Kidney (tissue), 22 donors: ENCODE measurements at places on chromosomes 11 and 22.
A peak's percentile ranks its signal among the peaks of the same experiment; 100 is the strongest.

DNA sequence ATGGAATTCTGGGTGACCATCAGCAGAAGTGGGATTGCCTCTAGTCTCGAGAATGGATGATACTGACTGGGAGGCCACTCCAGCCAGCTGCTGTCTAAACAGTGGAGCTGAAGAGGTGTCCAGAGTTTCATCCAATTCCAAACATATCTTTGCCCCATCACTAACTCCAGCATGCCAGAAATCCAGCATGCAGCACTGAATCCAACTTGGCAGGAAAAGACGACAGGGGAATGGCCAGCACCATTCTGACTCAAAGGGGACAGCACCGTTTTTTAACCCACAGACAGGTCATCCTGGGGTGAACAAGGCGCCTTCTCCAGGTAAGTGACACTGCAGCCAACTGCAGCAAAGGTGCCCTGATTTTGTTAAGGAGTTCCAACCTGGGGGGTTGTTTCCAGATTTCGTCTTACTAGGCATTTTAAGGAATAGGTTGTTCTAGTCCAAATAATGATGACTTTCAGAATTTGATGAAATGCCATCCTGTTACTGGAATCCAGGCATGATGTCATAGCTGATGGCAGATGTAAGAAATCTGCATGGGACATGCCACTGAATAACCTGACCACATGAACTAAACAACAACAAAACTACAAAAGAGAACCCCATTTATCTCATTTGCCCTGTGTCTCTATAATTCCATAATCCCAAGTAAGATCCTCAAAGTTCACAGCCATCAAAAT lies 32.3 kb downstream of the FEZ1 start:
- no peak for DNase-seq

GRCh38 chr22:19085233-19085718 lies 36.9 kb downstream of the DGCR2 start:
- DNase-seq, result no peak

DNA sequence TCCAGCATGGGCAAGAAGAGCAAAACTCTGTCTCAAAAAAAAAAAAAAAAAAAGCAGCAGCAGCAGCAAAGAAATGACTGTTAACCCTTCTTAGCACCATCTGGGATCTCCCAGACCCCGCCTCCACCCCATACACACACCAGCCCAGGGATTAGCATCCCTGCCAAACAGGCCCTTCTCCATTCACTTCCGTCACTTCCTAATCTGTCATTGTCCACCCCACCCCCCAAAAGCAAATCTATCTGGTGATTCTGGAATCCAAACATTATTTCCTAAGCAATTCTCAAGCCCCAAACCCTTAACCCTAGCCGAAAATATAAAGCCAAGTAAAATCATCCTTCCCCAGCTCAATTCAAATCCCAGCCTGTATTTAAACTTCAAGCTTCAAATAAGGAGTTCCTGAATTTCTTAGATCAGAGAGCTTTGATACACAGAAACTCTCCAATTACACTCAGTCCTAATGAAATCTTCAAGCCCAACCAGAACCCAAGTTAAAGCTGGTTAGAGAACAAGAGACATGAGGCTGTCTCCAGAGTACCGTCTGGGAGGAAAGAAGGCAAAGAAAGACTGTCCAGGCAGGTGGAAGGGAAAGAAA lies 6.0 kb upstream of the AHNAK start:
- no peak for DNase-seq

GRCh38 chr11:1667906-1668305 lies 29.1 kb upstream of the KRTAP5-6 start:
- peak; percentile 85 for DNase-seq

- no peak for DNase-seq
These were observed 90.0 kb downstream of the AMOTL1 start for GRCh38 chr11:94858012-94858705.

DNA sequence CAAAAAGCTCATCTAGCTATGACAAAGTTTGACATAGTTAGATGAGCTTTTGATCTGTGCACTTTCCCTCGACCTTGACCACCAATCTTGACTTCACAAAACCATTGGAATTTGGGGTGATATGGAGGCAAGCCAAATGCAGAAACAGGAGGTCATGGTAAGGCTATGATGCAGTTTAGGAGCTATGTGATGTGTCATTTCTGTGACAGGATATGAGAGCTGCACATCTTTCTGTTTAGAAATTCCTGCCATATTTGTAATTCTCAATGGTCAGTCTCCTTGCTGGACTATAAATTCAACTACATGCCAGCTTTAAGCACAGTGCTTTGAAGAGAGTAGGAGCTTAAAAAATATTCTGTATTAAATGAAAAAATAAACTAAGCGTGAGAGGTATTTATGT lies 12.9 kb downstream of the OR51B6 start:
- no peak for DNase-seq

GRCh38 chr11:18599739-18600230 lies at the start of gene MISFA:
Gene MISFA (plus strand): TSS chr11:18599789. CDS start chr11:18599929, 140 bp downstream.
- DNase-seq, result no peak

DNA sequence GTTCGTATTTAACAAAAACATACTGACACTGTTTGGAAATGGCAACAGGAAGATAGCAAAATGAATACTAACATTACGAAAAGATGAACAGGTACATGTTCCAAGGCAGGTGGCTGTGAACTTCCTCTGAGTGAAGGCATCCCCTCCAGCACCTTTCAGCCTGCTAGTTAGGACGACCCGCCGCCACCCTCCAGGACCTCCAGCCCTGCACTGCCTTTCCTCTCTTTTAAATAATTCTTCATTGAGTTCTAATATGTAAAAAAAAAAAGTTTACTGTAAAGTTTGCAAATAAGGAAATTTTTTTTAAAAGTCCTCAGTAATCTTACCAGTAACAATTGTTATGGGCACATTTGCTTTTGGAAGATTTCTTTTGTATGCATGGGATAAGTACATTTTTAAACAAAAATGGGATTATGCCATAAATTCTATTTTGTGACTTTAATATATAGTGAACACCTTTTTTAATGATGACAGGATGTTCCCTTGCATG lies 6.0 kb downstream of the NEAT1 start:
- no peak for DNase-seq

DNA sequence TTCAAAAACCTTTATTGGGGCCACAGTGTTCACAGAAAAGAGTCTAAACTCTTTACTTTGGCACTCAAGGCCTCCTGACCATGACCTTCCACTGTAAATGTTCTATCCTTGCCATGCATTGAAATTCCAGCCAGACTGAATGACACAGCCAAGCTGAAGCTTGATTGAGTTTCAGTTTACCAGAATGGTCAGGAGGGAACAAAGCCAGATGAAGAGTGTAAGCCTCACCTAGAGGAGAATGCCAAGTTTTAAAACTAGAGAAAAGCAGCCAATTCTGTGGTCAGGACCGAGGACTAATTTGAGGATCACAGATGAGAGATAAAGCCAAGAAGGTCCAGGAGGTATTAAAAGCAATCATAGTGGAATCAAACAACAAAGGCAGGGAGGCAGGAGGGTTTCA lies 215.3 kb downstream of the KCNA4 start:
- DNase-seq, result no peak

DNA sequence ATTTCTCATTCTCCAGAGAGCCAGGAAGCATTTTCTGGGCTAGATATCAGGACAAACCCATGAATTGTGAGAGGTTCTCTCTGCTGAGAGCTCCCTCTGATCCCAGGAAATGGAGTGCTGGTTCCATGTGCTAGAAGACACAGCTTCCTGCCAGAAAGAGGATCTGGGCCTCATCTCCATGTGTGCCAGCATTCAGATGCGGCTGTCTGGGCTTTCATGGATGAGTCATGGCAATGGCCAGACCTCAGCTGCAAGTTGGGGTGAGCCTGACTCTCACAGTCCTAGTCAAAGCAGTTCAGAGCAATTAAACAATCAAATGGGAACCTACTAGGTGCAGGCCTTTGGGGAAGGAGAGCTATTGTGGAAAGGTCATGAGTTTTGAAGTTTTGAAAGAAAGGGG lies 82.3 kb upstream of the EED start:
- DNase-seq, result peak; percentile 66

DNA sequence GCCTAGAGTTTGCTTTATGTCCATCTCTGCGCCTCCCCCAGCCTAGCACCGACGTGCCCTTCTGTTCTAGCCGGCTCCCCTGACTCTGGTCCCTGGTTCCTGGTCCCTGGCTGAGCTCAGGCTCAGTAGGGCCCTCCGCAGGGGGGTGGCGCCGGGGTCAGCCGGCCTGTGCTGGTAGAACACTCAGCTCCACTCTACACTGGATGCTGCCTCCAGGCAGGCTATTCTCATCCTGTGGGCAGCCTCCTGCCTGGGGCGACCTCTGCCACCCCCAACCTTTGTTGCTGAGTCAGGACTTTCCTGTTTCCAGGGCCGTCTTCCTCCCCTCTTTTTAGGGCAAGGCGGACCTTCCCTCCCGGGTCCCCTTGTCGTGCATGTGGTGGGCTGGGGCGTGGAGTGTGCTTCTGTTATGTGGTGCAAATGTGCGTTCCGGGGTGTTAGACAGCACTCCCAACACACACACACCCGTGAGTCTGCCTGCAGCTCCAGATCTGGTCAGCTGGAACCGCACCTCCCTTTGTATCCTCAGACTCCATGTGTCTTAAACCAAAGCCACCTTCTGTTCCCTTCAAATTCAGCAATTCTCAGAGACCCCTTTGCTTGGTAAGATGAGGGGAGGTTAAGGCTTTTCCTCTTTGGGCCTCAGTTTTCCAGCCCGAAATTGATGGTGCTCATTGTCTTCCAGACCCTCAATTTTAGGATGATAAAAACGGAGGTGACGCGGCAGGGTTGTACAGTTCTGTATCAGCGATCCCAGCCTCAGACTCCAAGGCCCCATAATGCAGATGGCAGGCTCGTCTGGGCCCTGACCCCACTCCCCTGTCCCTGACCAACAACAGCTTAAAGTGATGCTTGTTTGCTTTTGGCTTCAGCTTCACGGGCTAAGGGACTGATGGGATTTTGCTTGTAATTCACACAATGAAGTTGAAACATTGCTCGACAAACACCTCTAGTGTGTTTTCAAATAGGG lies 1327.9 kb downstream of the BRD1 start:
- no peak for DNase-seq

GRCh38 chr11:11963842-11964773 lies 44.3 kb downstream of the DKK3 start:
- no peak for DNase-seq

DNA sequence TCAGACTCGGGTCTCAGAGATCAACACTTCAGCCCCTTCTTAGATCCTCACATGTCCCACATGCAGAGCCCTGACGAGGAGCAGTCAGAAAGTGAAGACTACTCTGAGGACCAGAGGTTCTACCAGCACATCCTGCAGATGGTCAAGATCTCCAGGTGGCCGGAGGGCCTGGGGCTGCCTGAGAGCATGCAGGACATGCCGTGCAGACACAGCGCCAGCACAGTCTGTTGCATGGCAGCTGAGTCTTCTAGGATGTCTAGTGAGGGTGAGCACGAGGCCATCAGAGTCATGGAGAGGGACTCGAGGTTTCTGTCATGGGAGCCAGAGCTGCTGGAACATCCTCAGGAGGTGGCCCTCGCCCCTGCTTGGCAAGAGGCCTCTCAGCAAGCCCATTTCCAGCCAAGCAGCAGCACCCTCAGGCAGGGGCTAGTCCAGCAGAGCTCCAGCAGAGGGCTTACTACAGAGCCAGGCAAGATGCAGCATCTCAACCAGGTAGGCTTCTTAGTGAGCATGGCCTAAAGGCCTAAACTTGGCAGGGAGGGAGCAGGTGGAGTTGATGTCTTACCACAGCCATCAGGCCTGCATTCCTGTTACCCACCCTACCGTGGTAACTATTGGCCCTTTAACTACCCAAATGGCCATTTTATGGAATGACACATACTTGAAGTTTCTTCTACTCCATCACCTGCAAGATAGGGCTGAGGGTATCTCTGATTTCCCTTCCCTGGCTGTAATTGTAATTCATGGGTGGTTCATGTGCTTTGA lies 28.7 kb downstream of the CEP164 start:
- no peak for DNase-seq

GRCh38 chr11:75150879-75151278 lies at the start of gene SLCO2B1:
Gene SLCO2B1 (plus strand): TSS chr11:75151107. CDS start chr11:75151382, 275 bp downstream.
- DNase-seq, result no peak

DNA sequence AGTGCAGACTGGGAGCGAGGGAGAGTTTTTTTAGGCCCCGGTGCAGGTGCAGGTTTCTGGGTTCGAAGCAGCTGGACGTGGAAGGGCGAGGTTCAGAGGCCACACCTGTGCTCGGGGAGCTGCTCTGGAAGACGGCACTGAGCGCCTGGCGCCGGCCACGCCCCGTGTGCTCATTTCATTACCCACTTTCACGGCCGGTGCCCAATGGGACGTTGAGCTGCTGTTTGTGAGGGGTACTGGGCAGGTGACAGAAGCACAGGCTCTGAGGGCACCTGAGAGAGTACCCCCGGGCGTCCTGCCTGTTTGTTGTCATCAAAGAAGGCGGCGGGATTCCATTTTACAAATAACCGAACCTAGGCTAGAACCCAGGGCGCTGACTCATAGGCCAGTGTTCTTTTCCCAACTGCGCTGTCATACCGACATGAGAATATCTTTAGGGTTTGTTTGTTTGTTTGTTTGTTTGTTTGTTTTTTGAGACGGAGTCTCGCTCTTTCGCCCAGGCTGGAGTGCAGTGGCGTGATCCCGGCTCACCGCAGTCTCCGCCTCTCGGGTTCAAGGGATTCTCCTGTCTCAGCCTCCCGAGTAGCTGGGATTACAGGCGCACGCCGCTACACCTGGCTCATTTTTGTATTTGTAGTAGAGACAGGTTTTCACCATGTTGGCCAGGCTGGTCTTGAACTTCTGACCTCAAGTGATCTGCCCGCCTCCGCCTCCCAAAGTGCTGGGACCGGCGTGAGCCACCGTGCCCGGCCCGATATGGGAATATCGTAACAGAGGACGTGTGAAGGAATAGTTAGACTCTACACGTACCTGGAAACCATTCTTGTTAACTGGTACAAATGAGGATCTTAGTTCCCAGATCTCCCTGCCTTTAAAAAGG lies 16.6 kb upstream of the SPTBN2 start:
- DNase-seq, result peak; percentile 13

- no peak for DNase-seq
These were observed 56.8 kb upstream of the CLMP start for GRCh38 chr11:123251657-123252344.

GRCh38 chr11:21088930-21089329 lies 419.5 kb downstream of the NELL1 start:
- no peak for DNase-seq

GRCh38 chr11:47971501-47971900 lies 8.9 kb upstream of the PTPRJ start:
- DNase-seq, result peak; percentile 90

- DNase-seq, result no peak
These were observed 9.6 kb upstream of the WNT11 start for GRCh38 chr11:76215941-76216340.

- DNase-seq, result peak; percentile 86
These were observed 476.3 kb upstream of the CADM1 start for GRCh38 chr11:115980337-115981103.
